ENCODE measurements at places on chromosomes 11 and 22.
A peak's percentile ranks its signal among the peaks of the same experiment; 100 is the strongest.

- DNase-seq = no peak
Measured at GRCh38 chr11:120931057-120931779, 92.7 kb upstream of the TBCEL start.

DNA sequence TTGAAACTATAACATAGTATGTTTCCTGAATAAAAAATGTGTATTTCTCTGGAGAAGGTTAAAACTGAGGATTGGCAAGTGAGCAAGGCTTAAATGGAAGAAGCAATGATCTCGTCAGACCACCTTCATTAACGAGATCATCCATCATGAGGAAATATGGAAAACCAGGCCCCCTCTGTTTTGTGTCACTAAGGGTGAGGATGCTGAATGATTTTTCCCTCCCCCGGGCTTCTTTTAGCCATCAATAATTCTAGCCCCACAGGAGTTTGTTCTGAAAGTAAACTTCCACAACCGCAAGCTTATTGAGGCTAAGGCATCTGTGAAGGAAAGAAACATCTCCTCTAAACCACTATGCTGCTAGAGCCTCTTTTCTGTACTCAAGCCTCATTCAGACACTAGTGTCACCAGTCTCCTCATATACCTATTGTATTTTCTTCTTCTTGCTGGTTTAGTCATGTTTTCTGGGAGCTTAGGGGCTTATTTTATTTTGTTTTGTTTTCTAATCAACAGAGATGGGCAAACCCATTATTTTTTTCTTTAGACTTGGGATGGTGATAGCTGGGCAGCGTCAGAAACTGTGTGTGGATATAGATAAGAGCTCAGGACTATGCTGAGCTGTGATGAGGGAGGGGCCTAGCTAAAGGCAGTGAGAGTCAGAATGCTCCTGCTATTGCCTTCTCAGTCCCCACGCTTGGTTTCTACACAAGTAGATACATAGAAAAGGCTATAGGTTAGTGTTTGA lies 5.8 kb upstream of the HBE1 start:
- DNase-seq = no peak

- DNase-seq = no peak
Measured at GRCh38 chr11:69529001-69529400, 47.5 kb downstream of the LINC01488 start.

DNA sequence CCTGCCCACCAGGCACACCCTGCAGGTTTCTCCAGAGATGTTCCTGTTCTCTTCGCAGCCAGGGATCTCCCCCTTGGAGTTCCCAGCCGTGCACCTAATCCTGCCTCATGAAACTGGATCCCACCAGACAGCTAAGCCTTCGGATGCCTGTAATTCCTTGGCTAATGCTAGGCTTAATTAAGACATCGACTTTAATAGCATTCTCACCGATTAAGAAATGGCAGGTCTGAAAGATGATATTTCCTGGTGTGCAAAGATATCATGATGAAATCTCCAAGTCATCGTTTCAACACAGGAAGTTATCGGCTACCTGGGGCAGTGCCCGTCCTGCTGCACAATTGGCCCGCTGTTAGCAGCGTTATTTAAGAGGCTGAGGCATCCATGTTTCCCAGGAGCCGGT lies 41.5 kb upstream of the CCND1 start:
- DNase-seq = no peak

- no peak for DNase-seq
Measured at GRCh38 chr11:862081-862661, 19.5 kb downstream of the TSPAN4 start.

DNA sequence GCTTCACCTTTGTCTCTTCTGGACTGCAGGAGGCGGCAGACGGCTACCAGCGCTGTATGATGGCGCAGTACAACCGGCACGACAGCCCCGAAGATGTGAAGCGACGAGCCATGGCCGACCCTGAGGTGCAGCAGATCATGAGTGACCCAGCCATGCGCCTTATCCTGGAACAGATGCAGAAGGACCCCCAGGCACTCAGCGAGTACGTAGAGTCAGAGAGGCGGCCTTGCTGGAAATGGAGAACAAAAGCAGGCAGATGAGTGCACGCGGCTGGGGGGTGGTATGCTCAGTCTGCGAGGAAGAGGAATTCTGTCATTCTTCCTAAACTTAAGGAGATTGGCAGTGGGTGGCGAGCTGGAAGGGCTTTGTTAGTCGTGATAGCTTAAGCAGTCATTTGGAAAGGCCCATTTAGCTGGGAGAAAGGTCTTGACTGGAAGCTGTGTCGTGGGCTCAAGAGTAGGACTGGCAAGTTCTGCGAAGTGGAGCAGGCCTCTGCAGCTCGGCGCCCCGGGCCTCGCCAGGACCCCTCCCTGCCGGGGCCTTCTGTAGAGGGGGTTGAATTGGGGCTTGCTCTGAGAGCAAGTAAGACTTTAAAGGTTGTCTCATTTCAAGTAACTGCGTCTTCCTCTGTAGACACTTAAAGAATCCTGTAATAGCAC lies 3.0 kb upstream of the FERMT3 start:
- DNase-seq = no peak

- DNase-seq = no peak
Measured at GRCh38 chr11:111427471-111427912, 48.4 kb upstream of the POU2AF1 start.

DNA sequence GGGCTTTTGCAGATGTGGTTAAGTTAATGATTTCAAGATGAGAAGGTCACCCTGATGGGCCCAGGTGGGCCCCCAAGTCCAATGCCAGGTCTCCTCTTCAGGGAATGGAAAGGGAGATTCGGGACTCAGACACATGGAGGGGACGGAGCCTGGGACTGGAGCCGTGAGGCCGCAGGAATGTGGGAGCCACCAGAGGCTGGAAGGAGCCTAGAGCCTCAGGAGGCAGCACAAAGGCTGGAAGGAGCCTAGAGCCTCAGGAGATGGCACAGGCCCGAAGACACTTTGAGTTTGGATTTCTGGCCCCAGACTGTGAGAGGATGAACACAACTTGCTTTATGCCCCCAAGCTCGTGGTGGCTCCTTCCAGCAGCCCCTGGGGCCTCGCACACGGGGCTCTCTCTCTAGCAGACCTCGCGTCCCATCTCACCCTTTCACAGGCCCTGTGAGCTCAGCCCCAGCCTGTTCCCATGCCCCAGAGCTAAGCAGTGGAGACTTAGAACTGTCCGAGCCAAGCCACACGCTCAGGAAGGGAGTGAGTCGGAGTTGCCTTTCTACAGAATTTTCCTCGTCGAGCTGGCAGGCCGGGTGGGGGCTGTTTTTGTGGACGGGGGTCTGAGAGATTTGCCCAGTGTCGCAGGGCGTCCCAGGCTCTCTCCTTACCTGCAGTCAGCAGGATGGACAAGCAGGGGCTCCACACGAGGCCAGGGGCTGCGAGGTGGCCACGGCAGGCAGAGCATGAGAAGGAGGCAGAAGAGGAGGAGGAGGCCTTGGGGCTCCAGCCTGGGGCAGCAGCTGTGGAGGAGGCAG lies 937.6 kb downstream of the BRD1 start:
- DNase-seq = no peak

DNA sequence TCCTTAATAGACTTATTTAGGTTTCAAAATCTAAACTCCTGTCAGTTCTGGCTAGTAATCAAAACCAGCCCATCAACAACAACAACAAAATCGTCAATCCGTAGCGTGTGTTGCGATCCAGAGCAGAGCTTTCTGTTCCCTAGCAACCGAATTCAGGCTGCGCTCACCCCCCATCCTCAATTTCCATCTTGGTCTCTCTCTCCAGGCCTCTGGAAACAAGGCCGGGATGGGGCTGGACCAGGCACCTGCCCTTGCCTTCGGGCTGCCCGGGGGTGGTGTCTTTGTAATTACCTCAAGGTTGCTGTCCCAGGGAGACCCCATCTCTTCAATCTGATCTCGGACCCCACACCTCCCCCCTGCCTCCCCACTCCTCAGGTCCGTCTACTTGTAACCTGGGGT lies 1341.5 kb downstream of the BRD1 start:
- DNase-seq = no peak

DNA sequence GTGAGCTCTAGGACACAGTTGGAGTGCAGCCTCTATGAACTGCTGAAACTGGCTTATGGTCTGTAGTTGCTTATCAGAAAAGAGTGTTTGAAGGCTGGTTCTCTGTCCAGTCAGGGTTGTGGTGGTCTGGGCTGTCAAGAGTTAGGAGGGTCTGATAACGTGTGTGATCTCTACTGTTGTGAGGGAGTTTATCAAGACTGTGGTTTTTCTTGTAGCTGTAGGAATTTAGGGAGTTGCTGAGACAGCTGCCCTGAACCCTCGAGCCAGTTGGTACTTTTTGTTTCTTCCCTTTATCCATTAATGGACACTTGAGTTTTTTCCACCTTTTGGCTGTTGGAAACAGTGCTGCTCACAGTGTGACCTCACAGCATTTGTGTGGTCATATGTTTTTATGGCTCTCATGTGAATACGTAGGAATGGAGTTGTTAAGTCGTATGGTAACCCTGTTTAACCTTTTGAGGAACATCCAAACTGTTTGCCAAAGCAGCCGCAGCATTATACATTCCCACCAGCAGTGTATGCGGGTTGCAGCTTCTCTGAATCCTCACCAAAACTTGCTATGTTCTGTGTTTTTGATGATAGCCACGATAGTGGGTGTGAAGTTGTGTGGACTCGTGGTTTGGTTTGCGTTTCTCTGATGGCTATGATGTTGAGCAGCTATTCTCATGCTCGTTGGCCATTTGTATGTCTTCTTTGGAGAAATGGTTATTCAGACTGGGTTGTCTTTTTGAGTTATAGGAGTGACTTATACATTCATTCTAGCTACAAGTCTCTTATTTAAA lies 20.9 kb upstream of the DGCR8 start:
- no peak for DNase-seq

DNA sequence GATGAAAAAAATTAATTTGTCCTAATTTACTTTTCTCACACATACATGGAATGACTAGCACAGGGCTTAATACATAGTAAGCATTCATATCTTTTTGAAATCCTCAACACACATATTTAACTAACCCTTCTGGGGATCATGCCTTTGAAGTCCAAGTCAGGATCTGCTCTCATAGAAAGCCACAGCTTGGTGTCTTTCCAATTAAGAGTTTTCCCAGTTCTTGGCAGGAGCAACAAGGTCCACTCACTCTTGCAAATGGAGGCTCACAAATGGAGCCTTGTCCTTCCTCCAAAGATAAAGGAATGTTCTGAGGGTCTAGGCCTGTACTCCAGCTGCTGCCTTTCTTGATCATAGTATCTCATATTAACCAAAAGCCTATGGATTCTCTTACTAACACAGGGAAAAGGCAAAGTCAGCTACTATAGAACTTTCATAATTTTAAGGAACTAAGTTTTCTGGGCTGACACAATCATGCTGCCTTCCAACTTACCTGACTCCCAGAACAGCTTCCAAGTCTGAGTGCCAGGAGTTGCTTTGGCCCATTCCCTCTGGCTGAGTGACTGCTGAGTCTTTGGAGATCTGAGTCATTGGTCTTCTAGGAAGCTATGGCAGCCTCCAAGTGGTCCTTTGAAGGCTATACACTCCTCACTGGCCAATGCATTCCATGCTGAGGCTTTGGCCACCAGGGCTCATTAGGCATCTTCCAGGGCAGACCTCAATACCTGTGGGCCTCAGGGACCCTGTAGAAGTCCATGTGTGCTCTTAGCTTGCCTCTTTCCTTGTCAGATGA lies 25.8 kb upstream of the NUCB2 start:
- no peak for DNase-seq

DNA sequence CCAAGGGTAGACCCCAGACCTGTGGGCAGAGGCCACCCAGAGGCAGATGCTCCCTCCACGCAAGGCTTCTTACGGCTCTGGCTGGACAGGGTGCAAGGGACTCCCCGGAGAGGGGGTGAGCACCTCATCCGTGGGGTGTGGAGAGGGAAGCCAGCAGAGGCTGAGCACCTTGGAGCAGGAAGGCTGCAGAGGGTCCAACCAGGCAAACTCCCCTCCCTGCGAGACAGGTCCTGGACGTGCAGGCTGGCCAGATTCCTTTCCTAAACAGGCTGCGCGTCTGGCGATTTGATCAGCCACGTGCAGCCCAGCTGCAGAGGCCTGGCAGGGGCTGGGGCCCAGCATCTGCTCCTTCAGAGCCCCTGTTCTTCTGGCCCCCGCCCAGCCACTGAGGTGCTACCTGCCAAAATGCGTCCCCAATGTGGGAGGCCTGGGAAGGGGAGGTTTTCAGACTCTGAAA lies 49.3 kb downstream of the WNT11 start:
- DNase-seq = no peak

DNA sequence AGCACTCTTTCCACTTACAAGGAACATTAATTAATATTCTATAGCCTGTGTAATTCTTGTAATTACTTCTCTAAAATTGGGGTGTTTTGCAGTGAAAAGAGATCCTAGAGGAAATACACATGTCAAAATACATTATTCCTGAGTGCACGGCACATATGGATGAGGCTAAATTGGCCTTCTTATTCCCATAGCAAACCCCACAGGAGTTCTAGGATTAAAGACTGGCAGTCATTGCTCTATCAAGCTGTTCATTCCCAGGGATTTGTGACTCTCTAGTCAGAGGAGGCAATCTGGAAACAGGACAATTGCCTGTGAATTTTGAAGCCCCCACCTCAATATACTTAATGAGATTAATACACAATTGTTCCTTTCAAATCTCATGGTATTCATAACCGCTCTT lies 145.9 kb upstream of the OPCML start:
- DNase-seq = no peak

DNA sequence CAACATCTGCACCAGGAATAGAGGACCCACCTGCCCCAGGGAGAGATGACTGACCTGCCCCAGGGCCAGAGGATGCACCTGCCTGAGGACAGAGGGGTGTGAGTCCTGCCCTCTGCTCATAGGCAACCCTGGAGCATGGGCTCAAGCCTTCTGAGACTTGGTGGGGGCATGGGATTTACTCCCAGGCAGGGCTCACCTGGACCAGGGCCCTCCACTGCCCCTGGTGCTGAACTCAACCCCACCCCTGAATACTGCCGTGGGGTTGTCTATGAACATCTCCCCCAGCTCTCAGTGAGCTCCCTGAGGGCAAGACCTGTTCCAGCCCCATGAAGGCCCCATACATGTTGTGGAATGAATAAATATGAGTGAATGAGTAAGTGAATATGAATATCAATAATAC lies 33.8 kb upstream of the MUC5AC start:
- no peak for DNase-seq

- peak; percentile 33 for DNase-seq
Measured at GRCh38 chr22:30308518-30309230, 18.1 kb downstream of the TBC1D10A start.

DNA sequence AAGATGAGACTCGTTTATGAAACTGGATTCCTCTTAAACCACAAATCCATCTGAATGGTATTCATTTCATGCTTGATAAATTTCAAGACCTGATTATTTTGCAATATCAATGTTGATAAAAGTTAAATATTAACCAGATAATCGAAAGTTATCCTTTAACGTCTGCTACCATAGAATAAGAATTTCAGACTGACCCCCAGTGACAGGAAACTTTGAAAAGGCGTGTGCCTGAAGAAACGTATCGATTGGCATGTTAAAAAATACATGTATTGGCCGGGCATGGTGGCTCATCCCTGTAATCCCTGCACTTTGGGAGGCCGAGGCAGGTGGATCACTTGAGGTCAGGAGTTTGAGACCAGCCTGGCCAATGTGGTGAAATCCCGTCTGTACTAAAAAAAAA lies 13.9 kb downstream of the SCGB1A1 start:
- DNase-seq = no peak

- no peak for DNase-seq
Measured at GRCh38 chr11:94823102-94823732, 55.1 kb downstream of the AMOTL1 start.
